ENCODE measurements at places on chromosomes 7 and 10. TPM values are rescaled to one million over a fixed set of nuclear protein-coding genes. Genes with fewer than 3 reads are reported as not detected.

Gene GIMAP1
- polyA plus RNA-seq = 11.4 TPM

Gene PAPSS2
- 3.5 TPM for polyA plus RNA-seq

Gene PNLIPRP2
- not detected for polyA plus RNA-seq

Gene ZNF853
- polyA plus RNA-seq = not detected

- H3K36me3 ChIP-seq = no peaks in the 10 kb centered on the region
- H3K27me3 ChIP-seq = no peaks in the 10 kb centered on the region
- no peaks in the 10 kb centered on the region for H3K4me1 ChIP-seq
- no peak overlapping the region for H3K4me3 ChIP-seq
- no peak overlapping the region for H3K27ac ChIP-seq
- no peak for DNase-seq
These were observed 939.2 kb upstream of the CELF2 start for GRCh38 chr10:10078446-10078845.

- no peaks in the 10 kb centered on the region for H3K27me3 ChIP-seq
- H3K27ac ChIP-seq = no peak overlapping the region
- H3K36me3 ChIP-seq = no peaks in the 10 kb centered on the region
- H3K4me3 ChIP-seq = no peak overlapping the region
- H3K4me1 ChIP-seq = peaks cover 12% of the 10 kb centered on the region
These were observed 108.9 kb upstream of the ASAH2 start for GRCh38 chr10:50360077-50360850.

- H3K4me1 ChIP-seq = no peaks in the 10 kb centered on the region
- DNase-seq = no peak
- H3K27me3 ChIP-seq = no peaks in the 10 kb centered on the region
- peaks cover 84% of the 10 kb centered on the region for H3K36me3 ChIP-seq
- no peak overlapping the region for H3K27ac ChIP-seq
- no peak overlapping the region for H3K4me3 ChIP-seq
These were observed 30.0 kb downstream of the MYOF start for GRCh38 chr10:93452143-93452542.

DNA sequence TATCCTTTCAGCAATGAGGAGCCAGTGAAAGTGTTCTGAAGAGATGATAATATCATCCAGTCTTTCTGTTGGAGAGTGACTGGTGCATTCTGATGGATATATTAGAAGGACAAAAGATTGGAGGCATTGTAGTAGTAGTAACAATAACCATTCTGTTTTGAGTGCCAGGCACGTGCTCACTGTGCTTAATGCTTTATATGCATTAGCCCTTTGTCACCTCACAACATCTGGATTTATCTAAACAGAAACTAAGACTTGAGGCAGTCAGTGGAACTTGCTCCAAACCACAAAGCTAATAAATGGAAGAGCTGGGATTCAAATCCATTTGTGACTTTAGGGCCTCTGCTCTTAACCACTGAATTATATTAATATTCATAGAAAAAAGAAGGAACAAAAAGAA is 84.5 kb upstream of the OIT3 start:
- no peak for DNase-seq
- H3K4me1 ChIP-seq = no peaks in the 10 kb centered on the region
- H3K36me3 ChIP-seq = no peaks in the 10 kb centered on the region
- no peak overlapping the region for H3K27ac ChIP-seq

GRCh38 chr10:76763376-76763775 is 874.2 kb downstream of the KCNMA1 start:
- H3K36me3 ChIP-seq = no peaks in the 10 kb centered on the region
- no peak overlapping the region for H3K4me3 ChIP-seq
- no peak for DNase-seq
- H3K27me3 ChIP-seq = no peaks in the 10 kb centered on the region

- H3K36me3 ChIP-seq = peaks cover 5% of the 10 kb centered on the region
- peaks cover 19% of the 10 kb centered on the region for H3K4me1 ChIP-seq
- no peak overlapping the region for H3K4me3 ChIP-seq
- no peaks in the 10 kb centered on the region for H3K27me3 ChIP-seq
- no peak overlapping the region for H3K27ac ChIP-seq
These were observed 2.6 kb upstream of the COX19 start for GRCh38 chr7:978049-978346.

DNA sequence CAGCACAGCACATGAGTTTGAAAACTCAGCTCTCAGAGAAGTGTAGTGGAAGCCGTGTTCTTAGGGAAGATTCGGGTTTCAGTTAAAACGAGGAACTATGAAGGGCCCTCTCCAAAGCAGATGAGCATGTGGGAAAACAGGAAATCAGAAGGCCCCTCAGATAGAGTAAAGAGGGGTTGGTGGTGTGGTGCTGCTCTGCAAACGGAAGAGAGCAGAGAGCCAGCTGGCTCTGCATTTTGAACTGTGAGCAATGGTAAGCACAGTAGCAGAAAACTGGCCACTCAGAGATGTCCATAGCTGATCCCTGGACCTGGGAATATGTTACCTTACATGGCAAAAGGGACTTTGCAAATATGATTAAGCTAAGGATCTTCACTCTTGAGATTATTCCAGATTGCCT is 27.9 kb upstream of the CUL1 start:
- H3K27me3 ChIP-seq = no peaks in the 10 kb centered on the region
- H3K27ac ChIP-seq = no peak overlapping the region
- no peak overlapping the region for H3K4me3 ChIP-seq
- no peaks in the 10 kb centered on the region for H3K36me3 ChIP-seq
- H3K4me1 ChIP-seq = peaks cover 6% of the 10 kb centered on the region

GRCh38 chr7:8567626-8568025 is 134.2 kb downstream of the NXPH1 start:
- no peak overlapping the region for H3K27ac ChIP-seq
- DNase-seq = no peak
- no peaks in the 10 kb centered on the region for H3K4me1 ChIP-seq
- no peak overlapping the region for H3K4me3 ChIP-seq

DNA sequence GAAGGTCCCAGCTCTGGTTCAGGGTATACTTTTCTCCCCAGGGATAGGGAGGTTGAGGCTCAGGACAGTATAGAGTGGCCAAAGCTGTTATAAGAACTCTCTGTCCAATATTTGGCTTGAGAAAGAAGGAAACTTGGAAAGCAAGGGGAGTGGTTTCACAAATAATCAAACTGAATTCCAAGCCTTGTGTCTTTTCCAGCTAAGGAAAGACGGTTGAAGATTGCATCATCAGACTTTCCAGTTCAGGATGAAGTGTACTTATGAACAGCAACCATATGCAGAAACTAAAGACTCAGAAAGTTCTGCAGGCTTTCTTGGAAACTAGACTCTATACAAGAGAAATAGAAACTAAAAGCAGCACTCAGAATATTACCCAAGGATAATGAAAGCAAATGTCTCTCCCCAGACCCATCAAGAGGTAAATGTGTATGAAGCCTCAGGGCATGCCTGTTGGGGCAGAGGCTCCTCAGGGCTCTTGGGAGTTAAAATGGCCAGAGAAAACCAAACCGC is 46.4 kb downstream of the RAMP3 start:
- no peaks in the 10 kb centered on the region for H3K36me3 ChIP-seq
- H3K4me1 ChIP-seq = peaks cover 17% of the 10 kb centered on the region
- no peak overlapping the region for H3K27ac ChIP-seq
- no peak overlapping the region for H3K4me3 ChIP-seq

GRCh38 chr7:151705636-151706276 is 171.2 kb downstream of the PRKAG2 start:
- no peaks in the 10 kb centered on the region for H3K27me3 ChIP-seq
- H3K4me1 ChIP-seq = no peaks in the 10 kb centered on the region
- no peak overlapping the region for H3K4me3 ChIP-seq
- no peak for DNase-seq
- no peak overlapping the region for H3K27ac ChIP-seq

- H3K4me1 ChIP-seq = peaks cover 7% of the 10 kb centered on the region
- H3K27me3 ChIP-seq = no peaks in the 10 kb centered on the region
- no peaks in the 10 kb centered on the region for H3K36me3 ChIP-seq
- DNase-seq = no peak
These were observed 190.9 kb downstream of the RNLS start for GRCh38 chr10:88392222-88392621.

DNA sequence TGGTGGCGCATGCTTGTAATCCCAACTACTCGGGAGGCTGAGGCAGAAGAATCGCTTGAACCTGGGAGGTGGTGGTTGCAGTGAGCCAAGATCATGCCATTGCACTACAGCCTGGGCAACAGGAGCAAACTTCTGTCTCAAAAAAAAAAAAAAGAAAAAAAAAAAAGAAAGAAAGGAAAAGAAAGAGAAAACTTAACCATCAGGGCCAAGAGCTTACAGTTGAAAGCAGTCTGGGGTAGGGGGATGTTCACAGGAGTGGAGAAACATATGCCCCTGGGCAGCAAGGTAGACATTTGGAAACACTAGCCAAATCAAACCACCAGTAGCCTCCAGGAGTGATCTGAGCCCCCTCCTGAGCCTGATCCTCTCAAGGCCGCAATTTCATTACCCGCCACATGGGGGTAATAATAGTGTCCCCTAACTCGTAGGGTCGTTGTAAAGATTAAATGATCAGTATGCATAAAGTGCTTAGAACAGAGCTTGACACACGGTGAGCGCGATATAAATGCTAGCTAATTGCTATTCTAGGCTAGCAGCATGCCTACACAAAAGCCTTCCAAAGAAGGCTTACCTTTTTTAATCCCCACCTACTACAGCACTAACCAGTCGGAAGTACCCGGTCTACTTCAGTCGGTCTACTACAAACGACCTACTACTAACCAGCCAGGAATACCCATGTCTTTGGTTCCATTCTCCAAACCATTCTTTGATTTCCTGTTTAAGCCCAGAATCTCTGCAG is 274.3 kb upstream of the NEBL start:
- no peak overlapping the region for H3K27ac ChIP-seq
- H3K4me3 ChIP-seq = no peak overlapping the region
- no peak for DNase-seq
- peaks cover 49% of the 10 kb centered on the region for H3K27me3 ChIP-seq
- H3K4me1 ChIP-seq = no peaks in the 10 kb centered on the region

DNA sequence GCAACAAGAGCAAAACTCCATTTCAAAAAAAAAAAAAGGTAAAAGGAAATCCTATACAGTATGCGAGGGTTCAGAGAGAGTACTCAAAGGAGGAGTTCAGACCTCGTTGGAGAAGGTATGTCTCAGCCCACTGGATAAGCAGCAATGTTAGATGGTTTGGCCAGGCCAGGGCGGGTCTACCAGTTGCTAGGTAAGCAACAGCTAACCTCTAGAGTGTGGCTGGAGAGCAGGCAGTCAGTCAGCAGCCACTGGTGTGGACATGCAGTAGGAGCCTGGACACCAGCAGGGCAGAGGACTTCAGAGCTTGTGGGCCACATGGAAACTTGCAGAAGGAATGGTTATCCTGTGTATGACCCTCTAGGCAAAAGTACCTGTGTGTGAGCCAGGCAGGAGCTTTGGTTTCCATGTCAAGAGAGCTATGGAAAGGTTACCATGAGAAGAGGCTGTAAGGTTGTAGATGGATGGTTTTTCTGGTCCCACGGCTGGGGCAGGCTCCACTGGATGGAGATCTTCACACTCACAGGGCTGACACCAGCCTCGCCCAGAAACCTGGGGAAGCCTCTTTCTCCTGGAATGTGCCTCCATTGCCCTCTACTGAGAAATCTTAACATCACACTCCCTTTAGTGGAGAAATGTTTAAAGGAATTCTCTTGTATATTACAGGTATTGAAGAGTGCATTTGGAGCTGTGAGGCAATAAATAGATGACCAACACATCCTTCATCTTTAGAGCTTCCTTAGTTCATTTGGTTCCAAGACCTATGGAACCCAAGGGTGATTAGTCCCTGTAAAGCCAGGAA is 63.6 kb downstream of the CCDC186 start:
- H3K4me1 ChIP-seq = no peaks in the 10 kb centered on the region
- H3K27ac ChIP-seq = no peak overlapping the region
- H3K27me3 ChIP-seq = no peaks in the 10 kb centered on the region
- no peaks in the 10 kb centered on the region for H3K36me3 ChIP-seq

- peak overlapping the region; percentile 95 for H3K27ac ChIP-seq
- H3K27me3 ChIP-seq = no peaks in the 10 kb centered on the region
- no peak overlapping the region for H3K4me3 ChIP-seq
- DNase-seq = peak; percentile 59
- H3K36me3 ChIP-seq = no peaks in the 10 kb centered on the region
- H3K4me1 ChIP-seq = peaks cover 50% of the 10 kb centered on the region
These were observed 13.4 kb downstream of the C10orf71 start for GRCh38 chr10:49312246-49312869.

GRCh38 chr10:606762-607544 is 82.5 kb downstream of the DIP2C start:
- no peak overlapping the region for H3K4me3 ChIP-seq
- H3K27me3 ChIP-seq = peaks cover 5% of the 10 kb centered on the region
- H3K4me1 ChIP-seq = no peaks in the 10 kb centered on the region
- H3K36me3 ChIP-seq = no peaks in the 10 kb centered on the region

- no peak for DNase-seq
- H3K27me3 ChIP-seq = no peaks in the 10 kb centered on the region
- no peak overlapping the region for H3K27ac ChIP-seq
- H3K4me3 ChIP-seq = no peak overlapping the region
These were observed 23.6 kb upstream of the PDCD4 start for GRCh38 chr10:110848106-110848505.

DNA sequence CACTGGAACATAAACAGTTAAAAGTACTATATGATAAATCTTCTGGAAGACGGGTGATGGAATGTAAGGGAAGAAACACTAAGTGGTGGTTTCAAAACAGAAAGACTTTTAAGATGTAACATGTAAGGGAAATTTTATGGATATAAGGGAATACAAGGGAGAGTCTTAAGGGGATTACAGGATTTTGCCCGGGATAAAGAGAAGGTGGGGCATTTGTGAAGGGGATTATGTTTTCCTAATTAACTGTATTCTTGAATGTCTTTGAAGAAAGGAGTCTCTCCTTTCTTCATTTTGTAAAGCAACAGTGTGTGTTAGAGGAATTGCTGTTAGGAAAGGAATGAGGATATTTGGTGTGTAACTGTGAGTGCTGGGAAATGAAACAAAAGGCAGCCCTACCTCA is 745.2 kb downstream of the AUTS2 start:
- H3K27ac ChIP-seq = no peak overlapping the region
- H3K36me3 ChIP-seq = no peaks in the 10 kb centered on the region
- no peak for DNase-seq
- H3K4me1 ChIP-seq = no peaks in the 10 kb centered on the region
- H3K4me3 ChIP-seq = no peak overlapping the region

- H3K36me3 ChIP-seq = no peaks in the 10 kb centered on the region
- H3K27me3 ChIP-seq = peaks cover 33% of the 10 kb centered on the region
- H3K4me3 ChIP-seq = no peak overlapping the region
- no peak for DNase-seq
- no peaks in the 10 kb centered on the region for H3K4me1 ChIP-seq
- no peak overlapping the region for H3K27ac ChIP-seq
These were observed 3.3 kb downstream of the CDHR1 start for GRCh38 chr10:84197643-84198042.

- H3K27me3 ChIP-seq = no peaks in the 10 kb centered on the region
- H3K4me1 ChIP-seq = peaks cover 16% of the 10 kb centered on the region
- H3K36me3 ChIP-seq = no peaks in the 10 kb centered on the region
- no peak overlapping the region for H3K4me3 ChIP-seq
- peak; percentile 92 for DNase-seq
These were observed 4.1 kb upstream of the LIPN start for GRCh38 chr10:88755753-88756152.

GRCh38 chr7:79785556-79785955 is 332.1 kb upstream of the MAGI2 start:
- DNase-seq = no peak
- H3K27me3 ChIP-seq = no peaks in the 10 kb centered on the region
- no peaks in the 10 kb centered on the region for H3K4me1 ChIP-seq
- no peaks in the 10 kb centered on the region for H3K36me3 ChIP-seq
- H3K27ac ChIP-seq = no peak overlapping the region
- H3K4me3 ChIP-seq = no peak overlapping the region

- H3K27ac ChIP-seq = no peak overlapping the region
- peaks cover 23% of the 10 kb centered on the region for H3K4me1 ChIP-seq
- H3K4me3 ChIP-seq = no peak overlapping the region
- no peak for DNase-seq
These were observed 6.2 kb upstream of the IGF2BP3 start for GRCh38 chr7:23476286-23477156.

Measured in CD14-positive monocyte (primary cell).